Amygdala (tissue), 56 donors: ENCODE measurements at places on chromosomes 7 and 10.

DNA sequence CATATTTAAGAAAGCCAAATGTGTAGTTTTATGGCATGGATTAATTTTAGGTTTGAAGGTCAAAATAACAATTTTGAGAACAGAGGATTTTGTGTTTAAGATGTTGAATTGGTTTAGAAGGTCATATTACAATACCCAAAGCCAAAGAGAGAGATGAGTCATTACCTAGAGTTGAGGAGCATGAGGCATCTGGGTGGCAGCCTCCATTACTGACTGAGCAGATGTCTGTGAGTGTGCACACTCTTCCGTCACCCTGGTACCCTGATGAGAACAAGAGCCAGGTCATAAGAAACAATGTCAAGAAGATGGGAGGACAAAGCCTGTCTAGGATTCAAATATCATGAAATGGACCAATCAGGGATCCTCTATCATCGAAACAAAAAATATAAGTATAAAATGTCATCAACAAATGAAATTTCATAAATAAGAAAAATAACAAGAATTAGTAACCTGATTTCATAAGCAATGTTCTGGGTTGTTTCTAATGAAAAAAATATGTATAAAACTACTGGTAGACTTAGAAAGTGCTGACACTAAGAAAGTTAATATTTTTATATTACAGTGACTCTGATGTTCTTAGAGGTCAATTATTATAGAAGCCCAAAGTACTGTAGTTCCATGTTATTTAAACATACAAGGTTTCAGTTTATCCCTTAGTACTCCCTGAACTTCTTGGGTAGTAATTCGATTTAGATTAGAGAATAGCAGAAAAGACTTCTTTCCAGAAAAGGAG is 20.0 kb downstream of the CUBN start:
- DNase-seq, result no peak

DNA sequence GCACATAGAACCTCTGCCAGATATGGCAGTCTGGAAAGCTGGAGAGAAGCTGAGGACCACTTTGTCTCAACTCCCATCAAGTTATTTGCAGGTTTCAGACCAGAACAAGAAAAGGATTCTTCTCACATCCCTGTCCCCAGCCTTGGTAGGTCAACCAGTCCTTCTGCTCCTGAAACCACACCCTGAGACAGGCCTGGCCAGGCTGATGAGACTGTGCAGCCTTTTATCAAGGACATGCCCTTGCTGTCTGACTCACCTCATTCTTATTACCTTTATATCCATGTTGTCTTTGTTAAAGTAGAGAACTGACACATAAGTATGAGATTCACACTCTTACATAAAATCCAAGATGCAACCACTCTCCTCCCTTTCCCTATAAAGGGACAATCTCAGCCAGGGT is 354.9 kb downstream of the PLXNA4 start:
- no peak for DNase-seq

DNA sequence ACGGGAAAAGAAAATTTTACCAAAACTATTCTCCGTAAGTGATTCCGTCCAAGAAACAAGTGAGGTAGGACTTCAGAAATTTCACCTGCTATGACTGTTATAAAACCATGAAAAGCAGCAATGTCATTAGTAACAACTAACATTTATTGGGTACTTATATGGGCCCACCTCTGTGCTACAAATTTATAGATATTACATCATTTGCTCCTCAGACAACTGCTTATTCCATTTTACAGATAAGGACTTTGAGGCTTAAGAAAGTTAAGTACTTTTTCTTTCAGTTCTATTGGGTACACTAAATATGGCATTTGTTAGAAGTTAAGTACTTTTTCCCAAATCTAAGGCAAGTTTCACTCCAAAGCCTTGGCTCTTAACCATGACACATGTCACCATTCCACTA is 36.3 kb downstream of the HACD1 start:
- DNase-seq, result no peak

DNA sequence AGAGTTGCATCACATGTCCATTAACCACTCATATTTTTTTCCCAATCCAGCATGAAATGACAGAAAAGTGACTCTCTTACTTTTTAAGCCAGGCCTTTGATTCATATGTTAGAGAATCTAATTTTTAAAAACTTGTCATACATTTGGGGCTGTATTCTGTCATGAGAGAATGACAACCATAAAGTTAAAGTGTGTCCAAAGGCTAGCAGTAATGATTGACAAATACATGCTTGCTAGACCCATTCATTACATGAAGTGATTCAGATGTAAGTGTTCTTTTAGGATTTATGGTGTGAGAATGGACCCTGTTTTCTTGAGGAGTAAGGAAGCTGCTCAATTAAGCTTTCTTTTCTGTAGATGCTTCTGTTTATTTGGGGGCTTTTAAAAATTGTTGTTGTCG is 75.4 kb downstream of the CSTF2T start:
- no peak for DNase-seq

- no peak for DNase-seq
These were observed 93.3 kb downstream of the KAT6B start for GRCh38 chr10:74919671-74920070.

- no peak for DNase-seq
These were observed 20.3 kb upstream of the ADGRA1 start for GRCh38 chr10:133067149-133068105.

DNA sequence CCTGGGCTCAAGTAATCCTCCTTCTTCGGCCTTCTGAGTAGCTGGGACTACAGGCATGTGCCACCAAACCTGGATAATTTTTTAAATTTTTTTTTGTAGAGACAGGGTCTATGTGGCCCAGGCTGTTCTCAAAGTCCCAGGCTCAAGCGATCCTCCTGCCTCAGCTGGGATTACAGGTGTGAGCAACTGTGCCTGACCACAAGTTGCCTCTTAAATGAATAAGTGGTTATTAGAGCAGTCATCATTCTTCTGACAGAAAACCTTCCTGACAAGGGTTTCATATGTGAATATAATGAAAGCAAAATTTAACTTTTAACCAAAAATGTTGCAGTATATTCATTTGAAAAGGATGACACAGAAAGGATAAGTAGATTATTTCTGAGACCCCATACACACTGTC is 532.5 kb downstream of the GRM8 start:
- no peak for DNase-seq

DNA sequence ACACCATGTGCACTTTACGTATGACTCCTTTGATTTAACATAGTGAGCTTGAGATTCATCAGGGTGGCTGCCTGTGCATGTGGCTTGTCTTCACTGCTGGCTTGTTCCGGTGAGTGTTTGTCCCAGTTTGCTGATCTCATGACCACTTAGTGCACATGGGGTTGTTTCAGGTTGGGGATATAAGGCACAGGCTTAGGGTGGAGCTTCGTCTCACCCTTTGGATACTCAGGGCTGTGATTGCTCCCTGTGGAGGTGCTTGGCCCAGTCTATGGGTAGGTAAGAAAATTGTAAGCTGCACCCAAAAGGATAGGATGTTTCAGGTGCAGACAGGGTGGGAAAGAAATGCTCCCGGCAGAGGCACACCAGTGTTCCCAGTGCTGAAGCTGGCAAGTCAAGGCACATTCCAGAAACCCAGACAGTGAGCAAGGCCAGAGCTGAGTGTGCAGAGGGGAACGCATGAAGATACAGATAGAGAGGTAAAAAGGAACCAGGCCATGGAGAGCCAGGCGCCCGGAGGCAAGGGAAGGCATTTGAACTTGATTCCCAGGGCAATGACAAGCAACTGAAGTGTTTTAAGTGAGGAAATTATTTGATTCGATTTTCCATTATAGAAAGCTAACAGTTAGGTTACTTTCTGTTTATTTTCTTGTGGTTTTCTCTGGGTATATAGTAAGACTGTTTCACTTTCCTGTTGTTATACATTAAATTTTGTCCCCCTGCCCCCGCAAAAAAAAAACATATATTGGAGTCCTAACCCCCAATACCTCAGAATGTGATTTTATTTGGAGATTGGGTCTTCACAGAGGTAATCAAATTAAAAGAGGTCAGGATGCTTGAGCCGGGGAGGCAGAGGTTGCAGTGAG is 289.8 kb upstream of the KLF6 start:
- DNase-seq, result no peak

DNA sequence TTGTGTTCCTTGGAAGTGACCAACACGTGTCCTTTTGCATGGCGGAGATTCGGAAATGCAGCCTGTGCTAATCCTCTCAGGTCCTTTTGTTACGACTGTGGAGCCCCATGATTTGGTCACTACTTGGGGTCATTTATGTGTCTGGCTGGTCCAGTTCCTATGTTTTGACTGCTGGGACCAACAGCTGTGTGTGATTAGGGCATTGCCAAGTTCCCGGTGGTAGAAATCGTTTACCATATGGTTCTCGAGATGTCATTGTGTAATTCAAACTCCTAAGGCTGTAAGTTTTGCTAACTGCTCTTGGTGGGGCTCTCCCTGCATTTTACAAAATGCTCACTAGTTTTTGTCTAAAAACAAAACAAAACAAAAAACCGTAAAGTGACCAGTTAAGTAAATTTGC is 62.0 kb downstream of the CCNY start:
- DNase-seq, result no peak

DNA sequence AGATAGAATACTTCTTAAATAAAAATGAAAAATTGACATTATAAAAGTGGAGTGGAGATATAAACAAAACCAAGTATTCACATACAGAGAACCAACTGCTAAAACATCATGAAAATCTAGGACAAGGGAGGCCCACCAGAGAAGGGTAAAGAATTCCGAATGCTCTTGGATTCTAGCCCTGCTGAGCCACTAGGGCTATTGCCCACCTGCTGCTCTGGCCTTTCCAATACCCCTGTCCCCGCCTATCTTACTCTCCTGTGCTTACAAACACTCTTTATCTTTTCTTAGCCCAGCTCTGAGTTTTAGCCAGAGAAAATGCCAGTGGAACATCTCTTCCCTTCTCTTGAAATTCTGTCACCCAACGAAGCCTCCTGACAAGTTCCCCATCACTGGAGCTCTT is 100.3 kb downstream of the MACC1 start:
- DNase-seq, result no peak

DNA sequence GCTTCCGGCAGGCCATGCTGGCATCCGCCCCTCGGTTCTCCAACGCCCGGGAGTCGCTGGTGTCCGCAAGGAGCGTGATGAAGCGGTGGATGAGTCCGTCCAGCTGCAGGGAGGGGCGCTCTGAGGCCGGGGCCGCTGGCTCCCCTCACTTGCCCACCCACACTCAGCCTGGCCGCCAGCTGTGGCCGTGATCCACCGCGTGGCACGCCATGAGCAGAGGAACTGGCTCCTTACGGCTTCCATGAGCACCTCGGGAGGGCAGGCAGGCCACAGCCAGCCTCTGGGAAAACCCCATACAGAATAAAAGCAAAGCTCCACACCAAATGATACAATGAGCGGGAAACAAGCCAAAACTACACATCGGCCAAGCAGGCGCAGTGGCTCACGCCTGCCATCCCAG is 15.5 kb upstream of the MICALL2 start:
- DNase-seq, result no peak

DNA sequence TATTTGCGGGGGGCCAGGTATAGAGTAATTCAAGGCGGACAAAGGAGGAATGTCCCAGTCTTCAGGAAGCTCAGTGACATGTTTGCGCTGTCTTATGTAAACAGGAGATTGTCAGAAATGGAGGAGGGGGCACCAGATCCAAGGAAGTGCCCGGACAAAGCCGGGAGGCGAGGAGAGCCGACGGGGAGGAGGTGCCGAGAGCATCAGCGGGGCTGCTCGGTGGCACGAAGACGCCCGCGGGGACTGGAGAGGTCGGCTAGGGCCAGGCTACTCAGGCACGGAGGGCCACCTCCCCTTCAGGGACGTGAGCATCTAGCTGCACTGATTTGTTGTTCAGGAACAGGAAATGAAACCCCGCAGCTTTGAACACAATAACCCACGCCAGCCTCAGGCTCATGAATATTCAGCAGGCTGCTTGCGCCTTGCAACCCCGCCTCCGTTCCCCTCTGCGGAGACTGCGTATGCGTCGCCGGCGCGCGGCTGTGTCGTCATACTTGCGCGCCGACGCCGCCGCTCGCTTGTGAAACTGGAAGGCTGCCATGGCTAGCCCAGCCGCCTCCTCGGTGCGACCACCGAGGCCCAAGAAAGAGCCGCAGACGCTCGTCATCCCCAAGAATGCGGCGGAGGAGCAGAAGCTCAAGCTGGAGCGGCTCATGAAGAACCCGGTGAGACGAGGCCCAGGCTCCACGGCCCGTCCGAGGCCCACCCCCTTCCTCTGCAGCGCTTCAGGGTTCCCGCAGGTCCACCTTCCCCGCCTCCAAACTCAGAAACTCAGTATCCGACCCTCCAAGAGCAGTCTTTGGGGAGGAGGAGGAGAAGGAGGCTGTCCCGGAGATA is at the start of gene PRKRIP1:
PRKRIP1 (plus strand) TSS at position 491 of the 837 bp plus-strand sequence; CDS start at position 540, 49 bp downstream.
- DNase-seq, result peak; percentile 90

DNA sequence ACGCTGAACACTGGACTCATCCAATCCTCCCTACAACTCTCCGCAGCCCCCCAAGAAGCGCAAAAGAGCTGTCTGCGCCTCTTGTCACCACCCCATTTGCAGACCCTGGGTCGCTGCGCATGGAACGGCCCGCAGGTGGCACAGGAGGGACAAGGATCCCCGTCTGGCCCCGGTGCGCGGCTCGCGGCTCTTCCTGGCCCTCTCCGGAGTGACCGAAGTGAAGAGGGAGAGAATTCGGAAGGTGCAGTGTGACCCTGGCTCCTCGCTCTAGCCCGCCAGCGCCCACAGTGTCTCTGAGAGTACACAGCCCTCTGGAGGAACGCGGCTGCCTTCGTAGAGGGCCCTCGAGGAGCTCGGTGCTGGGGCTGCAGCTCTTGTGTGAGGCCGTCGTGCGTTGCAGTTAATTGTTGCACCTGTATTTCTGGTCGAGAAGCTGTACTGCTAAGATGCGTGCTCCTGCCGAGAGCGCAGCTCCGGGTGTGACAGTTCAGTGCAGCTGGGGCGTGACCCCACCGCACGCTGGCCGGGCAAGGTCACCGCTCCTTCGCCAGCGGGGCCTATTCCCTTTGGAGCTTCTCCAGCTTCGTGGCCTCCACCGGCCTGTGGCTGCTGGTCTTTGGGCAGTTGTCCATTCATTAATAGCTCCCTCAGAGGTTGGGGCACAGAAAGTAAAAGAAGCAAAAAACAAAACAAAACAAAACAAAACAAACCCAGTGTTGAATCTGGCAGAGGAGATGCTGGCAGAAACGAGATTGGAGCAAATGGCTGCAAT is 119.0 kb downstream of the SEC23IP start:
- DNase-seq, result peak; percentile 15
